ENCODE measurements at places on chromosomes 1 and 21. TPM values are rescaled to one million over a fixed set of nuclear protein-coding genes. Genes with fewer than 3 reads are reported as not detected.
A peak's percentile ranks its signal among the peaks of the same experiment; 100 is the strongest.

DNA sequence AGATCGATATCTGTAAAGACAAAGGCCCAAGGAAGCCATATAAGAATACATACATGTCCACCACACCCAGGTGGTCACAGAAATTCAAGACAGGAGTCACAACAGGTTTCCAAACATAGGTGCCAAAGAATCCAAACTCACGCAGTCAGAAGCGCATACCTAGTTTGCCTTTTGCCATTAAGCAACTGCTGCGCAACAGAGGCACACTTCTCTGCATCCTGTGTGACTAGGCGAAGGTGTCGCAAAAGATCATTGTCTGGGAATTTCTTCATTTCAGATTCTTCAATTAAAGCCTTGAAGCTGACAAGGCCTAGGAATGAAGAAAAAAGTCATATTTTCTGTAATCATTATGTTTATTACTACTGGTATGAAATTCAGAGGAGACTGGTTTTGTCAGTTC is 32.2 kb upstream of the SYT2 start:
- H3K27me3 ChIP-seq, result no peaks in the 10 kb centered on the region
- no peaks in the 10 kb centered on the region for H3K4me1 ChIP-seq
- no peak for DNase-seq

DNA sequence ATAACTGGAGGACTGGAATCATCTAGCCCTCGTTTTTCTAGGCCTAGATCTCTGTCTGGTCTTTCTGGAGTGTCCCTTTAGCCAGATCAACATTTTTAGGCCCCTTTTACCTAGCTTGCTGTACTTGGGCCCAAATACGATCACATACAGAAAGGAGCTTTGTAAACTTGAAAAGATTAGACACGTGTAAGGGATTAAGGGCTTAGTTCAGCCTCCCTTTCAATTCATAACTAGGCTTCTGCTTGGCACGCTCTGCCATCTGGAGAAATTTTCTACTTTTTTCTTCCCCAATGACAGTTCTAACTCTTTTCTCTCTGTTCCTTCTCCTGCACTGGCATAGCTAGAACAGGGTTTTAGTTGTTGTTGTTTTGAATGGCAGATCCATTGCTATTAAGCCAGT is 153.3 kb upstream of the BEND5 start:
- H3K27me3 ChIP-seq, result no peaks in the 10 kb centered on the region
- H3K36me3 ChIP-seq, result no peaks in the 10 kb centered on the region
- H3K4me1 ChIP-seq, result no peaks in the 10 kb centered on the region
- no peak overlapping the region for H3K4me3 ChIP-seq

GRCh38 chr1:24098102-24098501 is 13.8 kb downstream of the MYOM3 start:
- DNase-seq, result no peak
- H3K4me3 ChIP-seq, result no peak overlapping the region
- H3K27me3 ChIP-seq, result peaks cover 5% of the 10 kb centered on the region
- no peaks in the 10 kb centered on the region for H3K36me3 ChIP-seq
- no peak overlapping the region for H3K27ac ChIP-seq

DNA sequence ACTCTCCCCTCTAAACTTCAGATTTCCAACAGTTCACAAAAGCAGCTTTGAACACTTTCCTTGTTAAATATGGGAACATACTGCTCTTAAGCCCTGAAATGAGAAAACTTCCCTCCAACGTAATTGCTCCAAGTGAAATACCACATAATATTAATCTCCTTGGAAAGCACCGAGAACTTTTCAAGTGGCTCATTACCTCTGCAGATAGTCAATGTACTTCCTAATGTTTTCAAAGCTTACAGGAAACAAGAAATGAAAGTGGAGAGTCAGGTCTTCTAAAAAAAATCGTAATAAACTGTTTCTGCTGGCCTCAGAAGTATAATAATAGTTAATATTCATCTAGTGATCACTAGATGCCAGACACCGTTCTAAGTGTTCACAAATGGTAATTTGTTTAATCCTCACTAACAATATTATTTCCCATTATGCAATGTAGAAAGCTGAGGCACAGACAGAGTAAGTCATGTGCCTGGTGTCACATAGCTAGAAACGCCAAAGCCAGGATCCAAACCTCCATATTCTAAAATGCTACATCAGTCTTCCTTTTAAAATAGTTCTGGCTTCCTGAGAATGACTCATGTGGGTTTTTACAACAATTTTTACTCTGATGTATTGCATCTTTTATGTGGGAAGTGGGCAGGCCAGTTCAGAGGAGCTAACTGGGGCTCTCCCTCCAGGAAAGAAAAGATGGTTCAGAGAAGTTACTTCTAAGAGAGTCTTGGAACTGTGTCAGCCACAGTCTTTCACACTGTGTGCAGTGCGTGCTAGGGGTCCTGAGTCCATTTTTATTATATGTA is 177.2 kb downstream of the PLPPR4 start:
- peaks cover 8% of the 10 kb centered on the region for H3K4me1 ChIP-seq
- H3K36me3 ChIP-seq, result no peaks in the 10 kb centered on the region

DNA sequence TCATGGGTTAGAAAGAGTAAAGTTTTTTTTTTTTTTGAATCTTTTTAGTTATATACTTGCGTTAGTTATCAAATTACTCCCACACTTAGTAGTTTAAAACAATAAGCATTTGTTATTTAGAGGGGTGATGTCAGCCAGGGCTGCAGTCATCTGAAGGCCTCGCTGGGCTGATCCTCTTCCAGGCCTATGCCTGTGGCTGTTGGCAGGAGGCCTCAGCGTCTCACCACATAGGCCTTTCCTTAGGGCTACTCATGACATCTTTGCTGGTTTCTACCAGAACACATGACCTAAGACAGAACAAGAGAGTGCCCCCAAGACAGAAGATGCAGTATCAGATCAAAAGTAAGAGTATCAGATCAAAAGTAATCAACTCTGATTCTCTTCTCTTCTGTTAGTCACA is 167.4 kb downstream of the HHAT start:
- H3K4me1 ChIP-seq, result no peaks in the 10 kb centered on the region
- H3K36me3 ChIP-seq, result no peaks in the 10 kb centered on the region
- no peak overlapping the region for H3K4me3 ChIP-seq
- no peak for DNase-seq
- no peaks in the 10 kb centered on the region for H3K27me3 ChIP-seq

- H3K4me1 ChIP-seq, result no peaks in the 10 kb centered on the region
- no peak overlapping the region for H3K4me3 ChIP-seq
- H3K36me3 ChIP-seq, result no peaks in the 10 kb centered on the region
- no peak for DNase-seq
- no peaks in the 10 kb centered on the region for H3K27me3 ChIP-seq
These were observed 28.2 kb downstream of the PTGER3 start for GRCh38 chr1:71019233-71019969.

DNA sequence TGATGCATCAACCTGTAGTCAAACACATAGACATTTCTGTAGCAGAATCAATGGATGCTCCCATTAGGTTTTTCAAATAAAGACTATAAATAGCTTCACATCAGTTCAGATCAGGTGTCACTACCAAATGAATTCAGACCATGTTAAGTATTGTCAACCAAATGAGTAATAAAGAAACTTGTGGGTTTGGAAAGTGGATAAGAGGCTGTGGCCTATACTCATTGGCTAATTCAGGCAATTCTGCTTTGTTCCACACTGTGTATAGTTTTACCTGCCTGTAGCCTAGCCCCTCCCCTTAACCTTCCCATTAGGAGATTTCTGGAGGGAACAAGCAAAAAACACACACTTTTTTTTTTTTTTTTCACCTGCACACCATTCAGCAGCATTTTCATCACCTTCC is 321.2 kb downstream of the HLX start:
- no peak overlapping the region for H3K27ac ChIP-seq
- H3K36me3 ChIP-seq, result no peaks in the 10 kb centered on the region
- H3K4me3 ChIP-seq, result no peak overlapping the region
- no peak for DNase-seq
- peaks cover 2% of the 10 kb centered on the region for H3K4me1 ChIP-seq

GRCh38 chr1:17597651-17598050 is 58.2 kb downstream of the ARHGEF10L start:
- H3K27me3 ChIP-seq, result no peaks in the 10 kb centered on the region
- H3K27ac ChIP-seq, result no peak overlapping the region
- H3K4me3 ChIP-seq, result no peak overlapping the region
- H3K36me3 ChIP-seq, result no peaks in the 10 kb centered on the region
- DNase-seq, result no peak

GRCh38 chr1:235878082-235878811 is 11.5 kb upstream of the LYST start:
- H3K4me1 ChIP-seq, result peaks cover 86% of the 10 kb centered on the region
- H3K36me3 ChIP-seq, result no peaks in the 10 kb centered on the region
- H3K27ac ChIP-seq, result peak overlapping the region; percentile 91

DNA sequence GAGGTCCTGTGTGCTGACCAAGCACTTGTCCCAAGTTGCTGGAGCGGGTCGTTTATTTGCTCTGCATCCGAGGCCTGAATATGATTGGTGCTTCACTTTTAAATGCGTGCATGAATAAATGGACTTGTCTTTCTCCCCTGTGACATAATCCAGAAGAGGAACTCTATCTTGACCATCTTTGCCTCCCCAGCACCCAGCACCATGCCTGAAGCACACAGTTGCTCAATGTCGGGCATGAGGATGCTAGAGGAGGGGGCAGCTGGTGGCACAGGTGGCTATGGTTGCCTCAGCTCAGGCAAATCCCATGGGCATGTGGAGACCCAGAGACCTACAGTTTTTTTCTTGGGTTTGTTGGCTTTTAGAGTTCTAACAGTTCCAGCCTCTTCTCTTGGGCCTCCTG is 142.6 kb downstream of the KAZN start:
- H3K4me1 ChIP-seq, result no peaks in the 10 kb centered on the region
- DNase-seq, result no peak
- peaks cover 25% of the 10 kb centered on the region for H3K27me3 ChIP-seq

FNDC10 gene
- 3.1 TPM for total RNA-seq

CD160 gene
- total RNA-seq, result 3.9 TPM

- no peak for DNase-seq
- H3K4me3 ChIP-seq, result no peak overlapping the region
- no peaks in the 10 kb centered on the region for H3K36me3 ChIP-seq
- H3K27me3 ChIP-seq, result peaks cover 21% of the 10 kb centered on the region
- H3K27ac ChIP-seq, result no peak overlapping the region
- no peaks in the 10 kb centered on the region for H3K4me1 ChIP-seq
These were observed 411.8 kb downstream of the SETD4 start for GRCh38 chr21:35648512-35648911.

- peaks cover 2% of the 10 kb centered on the region for H3K27me3 ChIP-seq
- no peaks in the 10 kb centered on the region for H3K4me1 ChIP-seq
- no peak within 1 kb of the TSS for H3K27ac ChIP-seq
- H3K36me3 ChIP-seq, result no peaks in the 10 kb centered on the region
- DNase-seq, result no peak
These were observed at the start of gene TNNT2 for GRCh38 chr1:201377611-201378092. Gene TNNT2, minus strand, starts transcription at chr1:201377680. Its CDS starts 4,426 bp downstream, at chr1:201373254.

TOR1AIP2 gene
- total RNA-seq, result 43.5 TPM

- H3K4me3 ChIP-seq, result no peak overlapping the region
- no peaks in the 10 kb centered on the region for H3K4me1 ChIP-seq
These were observed 264.5 kb upstream of the CAMK1G start for GRCh38 chr1:209319057-209319432.

DNA sequence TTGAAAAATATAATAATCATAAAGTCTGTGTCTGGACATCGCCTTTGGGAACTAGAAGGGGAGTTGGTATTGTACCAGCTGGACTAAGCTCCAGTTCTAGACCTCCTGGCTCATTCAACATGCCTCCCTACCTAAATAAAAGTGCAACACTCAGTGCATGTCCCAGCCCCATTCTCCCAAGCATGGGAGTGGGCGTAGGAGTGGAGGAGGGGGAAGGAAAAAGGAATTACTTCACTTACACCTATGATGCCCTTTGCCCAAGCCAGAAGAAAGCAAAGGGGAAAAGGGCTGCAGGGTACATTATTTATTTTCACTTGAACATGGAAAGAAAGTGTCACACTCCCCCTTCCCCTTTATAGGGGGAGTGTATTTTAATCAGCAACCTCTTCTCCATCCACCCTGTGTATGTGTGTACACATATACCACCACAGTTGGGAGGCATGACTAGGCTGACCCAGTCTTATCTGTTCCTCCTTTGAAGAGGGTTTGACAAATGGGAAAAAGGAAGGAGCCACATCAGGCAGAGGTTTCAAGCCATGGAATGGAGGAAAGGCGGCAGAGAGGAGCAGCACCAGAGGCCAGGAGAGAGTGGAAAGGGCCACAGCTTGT is 3.2 kb downstream of the NIT1 start:
- no peak for DNase-seq
- H3K36me3 ChIP-seq, result peaks cover 43% of the 10 kb centered on the region
- peaks cover 37% of the 10 kb centered on the region for H3K4me1 ChIP-seq
- H3K27me3 ChIP-seq, result no peaks in the 10 kb centered on the region
- no peak overlapping the region for H3K4me3 ChIP-seq

DNA sequence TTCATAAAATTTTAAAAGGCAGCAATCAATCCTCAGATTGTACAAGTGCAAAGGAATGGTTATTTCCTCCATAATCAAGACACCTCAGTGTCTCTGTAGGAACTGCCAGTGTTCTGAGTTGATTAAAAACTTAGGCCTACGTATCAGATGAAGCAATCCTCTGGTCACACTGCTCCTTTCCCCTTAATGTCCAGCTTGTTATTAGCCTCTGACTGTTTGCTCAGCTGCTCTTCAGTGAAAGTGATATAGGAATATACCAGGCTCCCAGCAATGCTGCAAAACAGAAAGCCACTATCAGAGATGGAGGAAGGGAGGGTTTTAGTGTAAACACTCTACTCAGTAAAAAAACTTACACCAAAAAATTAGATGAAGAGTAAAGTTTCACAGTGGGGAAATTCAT is 49.8 kb downstream of the SLC35D1 start:
- H3K36me3 ChIP-seq, result peaks cover 25% of the 10 kb centered on the region
- H3K4me3 ChIP-seq, result no peak overlapping the region
- H3K4me1 ChIP-seq, result no peaks in the 10 kb centered on the region
- no peak overlapping the region for H3K27ac ChIP-seq

DNA sequence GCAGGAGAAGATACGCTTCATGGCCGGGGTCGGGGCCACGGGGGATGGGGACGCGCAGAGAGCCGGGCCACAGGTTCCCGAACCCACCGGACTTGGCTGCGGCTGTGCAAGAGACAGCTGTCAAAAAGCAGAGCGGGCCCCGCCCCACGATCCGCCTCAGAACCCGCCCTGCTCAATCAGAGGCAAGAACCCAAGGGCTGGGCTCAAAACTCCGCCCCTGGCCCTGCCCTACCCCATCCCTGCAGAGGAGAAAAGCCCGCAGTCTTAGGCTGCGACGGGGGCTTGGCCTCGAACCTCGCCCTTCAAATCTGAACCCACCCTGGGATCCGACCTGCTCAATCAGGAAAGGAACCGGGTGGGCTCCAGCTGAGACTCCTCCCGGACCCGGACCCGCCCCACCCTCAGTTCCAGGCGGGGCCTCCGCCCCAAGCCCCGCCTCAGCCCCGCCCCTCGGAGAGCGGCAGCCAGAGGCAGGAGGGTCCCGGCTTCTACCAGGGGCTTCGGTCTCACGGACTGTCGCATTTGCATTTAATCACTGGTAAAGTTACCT is at the start of gene ANKRD35:
TSS of gene ANKRD35 (minus strand) at position 129 of the 550 bp plus-strand sequence. CDS start at position 21, 108 bp downstream.
- peaks cover 34% of the 10 kb centered on the region for H3K27me3 ChIP-seq
- peaks cover 16% of the 10 kb centered on the region for H3K4me1 ChIP-seq
- peak; percentile 94 for DNase-seq
- no peaks in the 10 kb centered on the region for H3K36me3 ChIP-seq
- H3K4me3 ChIP-seq, result peak within 1 kb of the TSS; percentile 74

GRCh38 chr1:207817166-207817565 is 65.3 kb downstream of the CD46 start:
- H3K36me3 ChIP-seq, result peaks cover 30% of the 10 kb centered on the region
- H3K4me1 ChIP-seq, result peaks cover 40% of the 10 kb centered on the region
- H3K27ac ChIP-seq, result no peak overlapping the region
- H3K4me3 ChIP-seq, result no peak overlapping the region

GRCh38 chr21:33587792-33588484 is 546 bp downstream of the DONSON start:
- peak; percentile 64 for DNase-seq
- H3K4me3 ChIP-seq, result peak overlapping the region; percentile 91

- peaks cover 24% of the 10 kb centered on the region for H3K27me3 ChIP-seq
- DNase-seq, result no peak
- no peak overlapping the region for H3K4me3 ChIP-seq
- H3K27ac ChIP-seq, result no peak overlapping the region
- H3K36me3 ChIP-seq, result no peaks in the 10 kb centered on the region
These were observed 5.5 kb downstream of the LEMD1 start for GRCh38 chr1:205416322-205416721.
